ENCODE measurements at places on chromosomes 7 and 10.

DNA sequence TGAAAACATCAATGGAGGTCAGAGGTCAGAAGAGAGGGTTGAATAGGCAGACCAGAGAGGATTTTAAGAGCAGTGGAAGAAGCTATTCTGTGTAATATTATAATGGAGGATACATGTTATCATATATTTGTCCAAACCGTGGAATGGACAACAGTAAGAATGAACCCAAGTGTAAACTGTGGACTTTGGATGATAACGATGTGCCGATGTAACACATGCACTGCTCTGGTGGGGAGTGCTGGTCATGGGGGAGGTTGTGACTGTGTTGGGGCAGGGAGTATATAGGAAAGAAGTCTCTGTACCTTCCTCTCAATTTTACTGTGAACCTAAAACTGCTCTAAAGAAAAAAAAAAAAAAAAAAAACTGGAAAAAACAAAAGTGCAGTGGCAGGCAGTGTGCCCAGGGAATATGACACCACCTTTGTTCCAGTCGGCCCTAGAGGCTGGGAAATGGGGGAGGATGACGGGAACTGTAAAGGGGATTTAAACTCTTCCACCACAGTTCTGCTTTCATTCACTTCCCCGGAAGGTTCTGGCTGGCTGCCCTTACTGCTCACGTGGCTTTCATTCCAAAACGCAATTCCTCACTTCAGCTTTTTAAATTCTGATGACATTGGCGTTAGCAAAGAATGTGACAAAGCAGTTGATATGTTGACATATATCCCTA, 113.7 kb upstream of the ANKRD1 start:
- DNase-seq = no peak

DNA sequence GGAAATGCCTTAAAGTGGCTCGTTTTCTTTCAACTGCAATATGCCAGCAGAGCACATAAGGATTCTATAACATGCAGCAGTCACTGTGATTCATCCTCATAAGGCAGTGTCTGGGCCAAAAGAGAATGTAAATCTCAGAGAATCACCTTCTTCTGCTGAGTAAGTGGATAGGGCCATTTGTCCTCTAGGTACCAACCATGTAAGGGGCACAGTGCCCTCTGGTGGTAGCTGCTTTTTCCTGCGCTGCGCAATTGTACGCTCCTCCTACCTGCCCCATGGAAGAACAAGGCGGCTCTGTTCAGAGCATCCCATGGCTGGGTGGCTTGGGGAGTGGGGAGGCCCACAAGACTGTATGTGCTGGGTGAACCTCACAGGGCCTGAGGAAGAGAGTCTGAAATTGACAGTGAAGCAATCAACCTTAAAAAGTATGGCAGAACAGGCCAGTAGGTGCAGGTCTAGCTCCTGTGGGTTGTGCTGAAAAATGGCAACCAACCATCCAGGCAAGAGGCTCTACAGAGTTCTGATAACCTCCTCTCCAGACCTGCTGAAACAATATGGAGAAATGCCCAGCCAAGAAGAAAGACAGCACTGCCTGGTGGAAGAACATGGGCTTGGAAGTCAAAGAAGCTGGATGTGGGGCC, 78.6 kb upstream of the C10orf90 start:
- DNase-seq = peak; percentile 44

GRCh38 chr7:27636326-27637006, 26.2 kb downstream of the HIBADH start:
- DNase-seq = no peak

GRCh38 chr7:106947244-106947728, 82.2 kb downstream of the PIK3CG start:
- DNase-seq = no peak

DNA sequence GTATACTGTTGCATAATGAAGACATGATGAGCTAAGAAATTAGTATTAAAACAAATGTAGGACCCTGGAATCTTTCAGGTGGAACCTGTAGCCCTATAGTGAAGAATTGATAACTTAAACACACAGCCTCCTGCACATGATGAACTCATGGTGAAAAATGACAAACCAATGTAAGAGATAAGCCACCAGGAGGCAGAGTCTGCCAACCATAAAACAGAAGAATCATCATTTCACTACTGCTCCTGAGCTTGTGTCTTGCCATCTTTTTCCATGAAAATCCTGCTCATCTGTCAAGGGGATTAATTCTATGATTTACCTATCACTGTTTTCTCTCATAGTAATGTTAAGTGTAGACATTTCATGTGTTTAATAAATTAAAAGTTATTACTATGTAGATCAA, 363.9 kb downstream of the MALRD1 start:
- DNase-seq = no peak

All from caudate nucleus (tissue), 63 donors.